ENCODE measurements at places on chromosomes 13 and 19.
A peak's percentile ranks its signal among the peaks of the same experiment; 100 is the strongest.

- DNase-seq = no peak
Observed at GRCh38 chr13:47472516-47472915, 528.6 kb downstream of the SUCLA2 start.

GRCh38 chr19:51607077-51607476, 23.1 kb downstream of the SIGLEC5 start:
- peak; percentile 41 for DNase-seq

GRCh38 chr13:22189176-22190048, 518.5 kb downstream of the FGF9 start:
- no peak for DNase-seq

DNA sequence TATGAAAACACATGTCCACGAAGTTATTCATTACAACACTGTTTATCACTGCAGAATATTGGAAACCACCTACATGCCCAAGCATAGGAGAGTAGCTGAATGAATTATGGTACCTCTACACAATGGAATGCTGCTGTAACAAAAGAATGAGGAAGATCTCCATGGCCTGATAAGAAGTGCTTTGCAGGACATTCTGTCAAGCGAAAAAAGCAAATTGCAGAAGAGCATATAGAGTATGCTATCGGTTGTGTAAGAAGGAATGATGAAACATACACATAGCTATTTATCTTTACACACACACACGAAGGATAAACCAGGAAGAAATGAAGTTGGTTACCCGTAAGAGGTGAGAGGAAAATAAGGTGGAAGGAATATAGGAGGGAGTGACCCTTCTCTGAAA, 37.5 kb upstream of the CEACAM20 start:
- no peak for DNase-seq

- DNase-seq = peak; percentile 34
Observed at GRCh38 chr13:95494082-95494681, 58.3 kb upstream of the CLDN10 start.

DNA sequence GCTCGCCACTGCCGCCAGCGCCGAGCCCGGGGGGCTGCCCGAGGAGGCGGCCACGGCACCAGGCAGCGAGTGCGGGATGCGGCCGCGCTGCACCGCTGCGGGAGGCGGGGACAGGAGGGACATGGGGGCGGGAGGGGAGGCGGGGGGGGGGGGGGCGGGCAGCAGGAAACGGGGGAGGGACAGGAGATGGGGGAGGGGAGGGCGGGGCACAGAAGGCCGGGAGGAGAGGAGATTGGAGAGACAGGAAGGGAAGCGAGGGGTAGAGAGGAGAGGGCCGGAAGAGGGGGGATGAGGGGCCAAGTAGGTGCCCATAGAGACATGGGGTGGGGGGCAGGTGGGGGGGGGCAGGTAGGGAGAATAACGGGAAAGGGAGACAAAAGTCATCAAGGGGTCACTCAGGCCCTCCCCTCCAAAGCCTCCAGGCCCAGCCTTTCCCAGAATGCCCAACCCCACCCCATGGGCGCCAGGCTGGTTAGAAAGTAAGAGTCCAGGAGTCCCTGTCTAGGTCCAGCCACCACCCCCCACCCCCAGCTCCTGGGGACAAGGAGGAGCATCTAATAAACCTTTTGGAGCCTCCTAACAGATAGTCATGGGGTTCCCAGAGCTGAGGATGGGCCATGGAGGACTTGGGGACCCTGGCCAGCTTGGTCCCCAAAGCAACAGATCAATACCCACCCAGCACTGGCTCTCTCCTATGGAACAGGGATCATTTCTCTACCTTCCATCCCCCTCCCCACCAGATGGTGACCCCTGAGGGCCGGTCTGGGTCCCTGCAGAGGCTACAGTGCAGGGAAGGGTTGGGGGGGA, 9.5 kb downstream of the NR2F6 start:
- no peak for DNase-seq

DNA sequence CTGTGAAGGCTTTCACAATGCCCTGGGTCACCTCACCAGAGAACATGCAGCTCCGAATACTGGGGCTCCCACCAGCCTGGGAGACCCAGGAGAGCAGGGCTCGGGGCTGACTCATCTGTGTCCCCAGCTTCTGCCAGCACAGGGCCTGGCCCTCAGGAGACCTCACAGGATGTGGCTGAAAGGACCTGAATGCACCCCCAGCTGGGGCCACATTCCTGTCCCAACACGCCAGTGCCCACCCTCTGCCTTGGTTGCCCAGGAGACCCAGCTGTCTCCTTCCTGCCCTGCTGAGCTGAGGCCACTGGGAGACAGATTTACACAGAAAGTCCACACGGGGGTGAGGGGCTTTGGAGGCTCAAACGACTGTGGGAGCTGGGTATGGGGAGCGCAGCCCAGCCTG, 11.9 kb downstream of the BCAT2 start:
- no peak for DNase-seq

GRCh38 chr19:42176990-42177685, 40.3 kb downstream of the DEDD2 start:
- peak; percentile 73 for DNase-seq

DNA sequence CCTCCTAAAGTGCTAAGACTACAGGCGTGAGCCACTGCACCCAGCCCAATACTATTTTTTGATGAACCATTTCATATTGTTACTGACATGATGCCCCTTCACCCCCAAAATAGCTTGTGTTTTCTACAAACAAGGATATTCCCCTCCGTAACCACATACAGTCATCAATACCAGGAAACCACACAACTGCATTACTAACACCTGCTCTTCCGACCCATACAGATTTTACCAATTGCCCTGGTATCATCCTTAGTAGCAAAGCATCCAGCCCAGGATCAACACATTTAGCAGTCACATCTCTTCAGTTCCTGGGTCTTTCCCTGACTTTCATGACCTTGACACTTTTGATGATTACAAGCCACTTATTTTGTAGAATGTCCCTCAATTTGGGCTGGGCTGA, 33.6 kb downstream of the KCTD15 start:
- no peak for DNase-seq

DNA sequence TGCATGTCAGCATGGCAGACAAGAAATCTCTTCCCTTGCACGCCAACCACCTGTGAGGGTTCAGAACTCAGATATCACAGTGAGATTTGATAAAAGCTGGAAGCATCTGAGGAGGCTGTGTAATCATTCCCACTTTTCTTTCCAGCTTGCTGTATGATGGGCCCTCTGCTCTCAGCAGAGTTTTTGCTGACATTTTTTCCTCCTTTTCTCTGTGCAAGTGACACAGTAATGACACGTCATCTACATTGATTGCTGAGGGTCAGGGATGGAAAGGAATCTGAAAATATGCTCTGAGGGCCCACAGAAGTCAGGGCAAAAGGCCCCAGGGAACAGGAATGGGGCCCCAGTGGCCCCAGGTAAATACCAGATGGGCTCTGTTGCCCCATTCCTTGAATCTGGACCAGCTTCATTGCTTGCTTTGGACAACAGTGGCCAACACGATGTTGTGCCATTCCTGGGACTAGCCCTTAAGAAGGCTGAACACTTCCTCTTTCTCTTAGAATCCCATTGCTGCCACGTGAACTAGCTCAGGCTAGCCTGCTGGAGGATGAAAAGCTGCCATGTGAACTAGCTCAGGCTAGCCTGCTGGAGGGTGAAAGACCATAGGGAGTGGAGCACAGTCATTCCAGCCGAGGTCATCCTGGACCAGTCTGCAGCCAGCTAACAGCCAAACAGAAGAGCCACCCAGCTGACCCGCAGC, 68.2 kb downstream of the CACNA1A start:
- no peak for DNase-seq

DNA sequence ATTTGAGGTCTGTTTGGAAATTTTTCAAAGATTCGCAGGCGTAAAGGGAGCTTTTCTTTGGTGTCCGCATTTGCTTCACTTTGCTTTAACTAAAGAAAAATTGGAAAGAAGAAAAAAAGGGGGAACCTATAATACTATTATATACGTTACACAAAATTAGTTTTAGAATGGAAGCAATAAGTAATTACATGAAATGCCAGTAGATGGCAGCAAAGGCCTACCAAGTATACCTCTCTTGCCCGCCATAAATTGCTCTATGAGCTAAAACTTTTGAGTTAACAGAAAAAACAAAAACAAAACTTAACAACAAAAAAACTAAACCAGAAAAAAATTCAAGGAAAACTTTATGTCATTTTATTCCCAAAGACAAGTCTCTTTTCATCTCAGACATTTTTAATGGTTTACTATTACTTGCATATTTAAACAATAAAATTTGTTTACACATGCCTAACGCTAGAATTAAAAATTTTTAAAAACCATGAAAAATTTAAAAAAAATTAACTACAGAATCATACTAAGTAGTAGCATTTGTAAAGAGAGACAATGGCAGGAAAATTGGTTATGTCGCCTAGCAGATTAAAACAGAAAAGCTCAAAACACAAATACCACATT, 271.4 kb downstream of the NALCN start:
- peak; percentile 5 for DNase-seq

DNA sequence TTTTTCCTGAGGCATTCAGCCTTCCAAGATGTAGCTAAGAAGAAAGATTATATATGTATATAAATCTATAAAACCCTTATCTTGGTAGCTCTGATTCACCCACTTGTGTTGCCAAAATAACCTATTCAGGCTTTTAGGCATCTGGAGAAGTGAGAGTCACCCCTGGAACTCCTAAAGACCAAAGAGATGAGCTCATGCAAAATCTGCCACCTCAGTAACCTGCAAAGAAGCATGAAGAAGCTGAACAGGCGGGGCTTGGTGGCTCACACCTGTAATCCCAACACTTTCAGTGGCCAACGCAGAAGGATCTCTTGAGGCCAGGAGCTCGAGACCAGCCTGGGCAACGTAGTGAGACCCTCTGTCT, 393.7 kb downstream of the FOXO1 start:
- DNase-seq = no peak

GRCh38 chr13:111384441-111385182, 64.2 kb downstream of the TEX29 start:
- DNase-seq = peak; percentile 16

DNA sequence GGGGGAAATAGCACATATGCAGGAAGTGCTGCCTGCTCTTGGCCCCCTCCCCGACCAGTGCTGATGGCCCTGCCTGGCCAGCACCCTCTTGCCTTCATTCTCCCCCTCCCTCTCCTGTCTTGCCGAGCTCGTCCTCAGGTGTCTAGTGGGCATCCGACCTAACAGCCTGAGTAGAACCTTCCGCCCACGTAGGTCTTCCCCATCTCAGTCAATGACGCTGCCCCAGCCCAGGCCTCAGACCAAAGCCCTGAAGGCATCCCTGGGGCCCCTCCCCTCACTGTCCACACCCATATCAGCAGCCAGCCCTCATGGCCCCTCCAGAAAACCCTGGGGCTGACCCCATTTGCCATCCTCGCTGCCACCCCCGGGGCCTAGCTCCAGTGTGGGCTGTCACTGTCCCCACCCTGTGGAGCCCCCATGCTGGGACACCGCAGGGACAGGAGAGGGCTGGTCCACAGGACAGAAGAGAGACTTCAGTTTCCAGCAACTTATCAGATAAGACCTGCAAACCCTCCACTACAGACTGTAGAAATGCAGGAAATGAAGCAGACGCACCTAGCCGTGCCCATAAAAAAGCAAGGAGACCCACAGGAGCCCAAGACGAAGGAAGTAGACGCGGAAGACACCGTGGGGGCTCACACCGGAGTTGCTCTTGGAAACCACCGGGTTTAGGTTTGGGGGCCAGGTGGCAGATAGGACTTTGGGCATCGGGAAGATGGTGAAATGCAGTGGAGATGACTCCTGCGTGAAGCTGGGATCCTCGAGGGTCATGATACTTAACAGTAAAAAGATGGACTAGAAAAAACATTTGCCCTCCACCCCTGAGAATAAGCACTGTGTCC, 38.3 kb downstream of the AP1M1 start:
- no peak for DNase-seq

- no peak for DNase-seq
Observed at GRCh38 chr19:2391118-2391725, 31.2 kb downstream of the TMPRSS9 start.

- no peak for DNase-seq
Observed at GRCh38 chr19:7307590-7308218, 13.5 kb upstream of the INSR start.

DNA sequence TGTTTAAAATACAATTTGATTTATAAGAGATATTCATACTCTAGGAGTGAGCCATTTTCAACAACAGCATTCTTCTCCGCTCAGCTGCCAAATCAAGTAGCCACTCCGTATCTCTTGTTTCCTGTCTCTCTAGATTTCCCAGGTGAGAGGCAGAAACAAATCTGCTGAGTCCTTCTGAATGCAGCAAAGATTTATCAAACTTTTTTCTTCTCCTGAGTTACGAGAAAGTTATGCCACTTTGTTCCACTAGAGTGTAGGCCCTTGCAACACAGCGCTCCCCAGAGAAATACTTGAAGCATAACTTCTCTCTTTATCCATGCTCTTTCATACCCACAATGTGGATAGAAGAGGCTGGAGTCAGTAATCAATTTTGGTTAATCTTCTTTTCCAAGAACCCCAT, 1960.8 kb downstream of the OLFM4 start:
- no peak for DNase-seq

DNA sequence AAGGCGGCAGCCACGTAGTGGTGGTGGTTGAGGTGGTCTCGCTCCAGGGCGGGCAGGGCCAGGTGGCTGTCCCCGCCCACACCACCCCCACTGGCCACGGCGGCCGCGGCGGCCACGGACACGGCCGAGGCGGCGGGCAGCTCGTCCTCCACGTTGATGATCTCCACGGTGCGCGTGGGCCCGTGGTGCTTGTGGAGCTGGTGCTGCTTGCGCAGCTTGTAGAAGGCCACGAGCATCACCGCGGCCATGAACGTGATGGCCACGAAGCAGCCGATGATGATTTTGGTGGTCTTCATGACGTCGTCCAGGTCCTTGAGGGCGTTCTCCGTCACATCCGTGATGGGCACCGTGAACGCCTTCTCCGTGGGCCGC, 4.0 kb upstream of the ASPDH start:
- DNase-seq = no peak

DNA sequence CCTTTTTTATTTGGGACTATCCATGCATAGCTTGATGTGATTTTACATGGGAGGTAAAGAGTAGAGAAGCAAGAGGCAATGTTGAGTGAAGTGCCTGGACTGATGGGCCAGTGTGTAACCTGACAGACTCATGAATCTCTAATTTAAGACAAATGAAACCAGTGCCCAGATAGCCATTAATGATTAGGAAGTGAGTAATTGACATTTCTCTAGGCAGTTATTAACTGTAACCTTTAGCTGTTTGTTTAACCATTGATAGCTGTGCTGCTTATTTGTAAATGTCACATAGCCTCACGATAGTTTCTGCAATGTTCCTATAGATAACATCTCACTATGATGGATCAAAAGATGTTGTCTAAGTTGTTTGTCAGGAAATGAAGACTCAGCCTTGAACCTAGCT, 1047.5 kb upstream of the SPRY2 start:
- no peak for DNase-seq

- DNase-seq = peak; percentile 83
Observed at GRCh38 chr19:45424191-45425058, 708 bp upstream of the ERCC1 start.

GRCh38 chr13:112861876-112862615, 107.0 kb upstream of the MCF2L start:
- no peak for DNase-seq
